ENCODE measurements at places on chromosomes 12 and 14.

DNA sequence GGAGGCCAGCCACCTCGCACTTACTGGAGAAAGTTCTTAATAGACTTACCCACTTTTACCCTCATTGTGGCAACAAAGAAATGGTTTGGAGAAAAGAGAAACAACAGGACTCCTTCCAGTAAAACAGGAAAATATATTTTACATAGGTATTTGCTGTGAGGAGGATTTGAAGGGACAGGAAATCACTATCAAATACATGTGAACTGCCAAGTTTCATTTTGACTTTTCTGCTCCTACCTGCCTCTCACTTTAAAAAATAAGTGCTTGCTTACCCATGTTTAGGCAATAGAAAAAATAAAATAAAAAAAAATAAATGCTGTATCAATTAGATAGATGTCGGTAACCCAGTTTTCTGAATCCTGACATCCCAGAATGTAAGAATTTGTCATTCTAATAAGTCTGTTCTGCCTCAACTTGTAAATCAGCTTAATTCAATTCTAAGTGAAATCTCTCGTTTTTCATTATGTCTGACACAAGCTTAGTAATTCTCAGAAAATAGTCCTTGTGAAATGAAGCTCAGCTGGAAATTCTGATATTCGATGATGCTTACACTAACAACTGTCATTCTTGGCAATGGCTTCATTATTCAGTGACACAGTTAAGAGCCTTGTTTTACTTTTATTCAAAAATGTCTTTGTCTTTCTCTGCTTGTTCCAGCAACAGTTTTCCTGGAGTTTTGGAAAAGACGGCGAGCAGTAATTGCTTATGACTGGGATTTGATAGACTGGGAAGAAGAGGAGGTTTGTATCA, 131.3 kb downstream of the SLC5A8 start:
- no peak for DNase-seq

GRCh38 chr14:69529563-69529962, 45.0 kb downstream of the PLEKHD1 start:
- DNase-seq, result no peak

DNA sequence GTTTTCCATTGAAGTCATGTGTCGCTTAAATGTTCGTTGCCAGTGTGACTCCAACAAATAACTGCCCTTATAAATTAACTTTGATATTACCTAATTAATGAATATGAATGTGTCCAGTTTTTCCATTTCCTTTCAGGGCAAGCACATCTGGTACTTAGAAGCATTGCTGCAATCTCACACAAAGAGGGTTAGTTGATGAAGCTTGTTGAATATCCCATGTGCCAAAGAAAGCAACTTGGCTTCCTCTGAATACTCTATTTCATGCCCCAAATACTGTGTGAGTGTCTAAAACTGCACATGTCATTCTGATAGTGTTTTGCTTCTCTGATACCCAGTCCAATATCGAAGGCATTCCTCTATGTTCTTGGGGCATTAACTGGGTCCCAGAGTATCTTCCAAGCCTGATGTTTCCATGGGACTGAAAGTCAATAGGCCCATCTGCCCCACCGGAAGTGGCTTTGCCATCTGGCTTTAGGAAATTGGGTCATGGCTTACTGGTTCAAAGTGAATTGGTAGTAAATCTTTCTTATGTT, 75.8 kb upstream of the CNTN1 start:
- DNase-seq, result no peak

GRCh38 chr12:109881752-109882151, 1.4 kb upstream of the GLTP start:
- DNase-seq, result no peak

DNA sequence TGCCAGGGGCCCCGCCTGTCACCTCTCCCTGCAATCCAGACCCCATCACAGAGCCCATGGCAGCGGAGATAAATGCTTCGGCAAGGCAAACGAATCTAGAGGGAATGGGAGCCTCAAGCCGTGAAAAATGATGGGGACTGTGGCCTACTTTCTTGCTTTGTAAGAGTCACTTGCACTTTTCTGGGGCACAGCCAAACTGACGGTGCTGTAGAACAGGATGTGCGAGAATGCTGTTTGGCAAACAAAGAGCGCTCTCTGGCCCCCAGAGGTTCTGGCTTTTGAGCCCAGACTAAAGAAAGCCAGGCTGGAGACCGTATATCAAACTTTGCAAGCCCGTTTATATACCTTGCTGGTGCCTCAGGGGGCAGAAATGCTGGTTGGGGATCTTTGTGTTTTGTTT, 108.7 kb downstream of the CACNA1C start:
- DNase-seq, result peak; percentile 91

DNA sequence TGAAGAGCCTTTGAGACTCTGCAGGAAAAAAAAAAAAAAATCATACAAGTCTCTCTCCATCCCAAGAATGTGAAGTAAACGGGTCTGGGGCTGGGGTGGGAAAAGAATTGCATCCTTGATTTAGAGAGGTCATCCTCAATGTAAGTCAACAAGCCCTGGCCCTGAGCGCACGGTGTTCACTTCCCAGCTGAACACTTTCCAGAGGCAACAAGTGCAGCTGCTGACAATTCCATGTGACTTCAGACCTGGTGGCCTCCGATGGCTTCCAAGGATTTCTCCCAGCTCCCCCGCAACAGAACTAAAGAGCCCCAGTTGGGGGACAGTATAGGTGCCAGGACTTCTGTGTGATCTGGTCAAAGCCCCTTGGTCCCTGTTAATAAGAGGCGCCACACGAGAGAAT, 2.4 kb downstream of the RILPL1 start:
- no peak for DNase-seq

DNA sequence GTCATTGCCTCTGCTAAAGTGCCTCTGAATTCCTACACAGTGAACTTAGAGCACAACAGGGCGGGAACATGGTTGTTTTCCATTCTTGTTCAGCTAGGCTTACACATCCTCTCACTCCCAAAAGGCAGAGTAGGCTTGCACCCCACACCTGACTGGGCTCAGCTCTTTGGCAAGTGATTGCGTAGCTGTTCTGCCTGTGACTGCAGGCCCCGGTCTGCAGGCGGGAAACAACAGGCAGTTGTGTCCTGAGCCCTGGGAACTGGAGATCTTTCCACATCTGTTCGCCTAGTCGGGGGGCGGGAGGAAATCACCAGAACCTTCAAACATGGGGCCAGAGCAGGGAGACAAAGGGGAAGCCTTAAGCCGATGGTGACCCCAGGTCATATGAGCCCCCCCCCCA, 274.7 kb downstream of the ZFP36L1 start:
- DNase-seq, result no peak

GRCh38 chr12:102521662-102522277, 41.4 kb upstream of the IGF1 start:
- no peak for DNase-seq

DNA sequence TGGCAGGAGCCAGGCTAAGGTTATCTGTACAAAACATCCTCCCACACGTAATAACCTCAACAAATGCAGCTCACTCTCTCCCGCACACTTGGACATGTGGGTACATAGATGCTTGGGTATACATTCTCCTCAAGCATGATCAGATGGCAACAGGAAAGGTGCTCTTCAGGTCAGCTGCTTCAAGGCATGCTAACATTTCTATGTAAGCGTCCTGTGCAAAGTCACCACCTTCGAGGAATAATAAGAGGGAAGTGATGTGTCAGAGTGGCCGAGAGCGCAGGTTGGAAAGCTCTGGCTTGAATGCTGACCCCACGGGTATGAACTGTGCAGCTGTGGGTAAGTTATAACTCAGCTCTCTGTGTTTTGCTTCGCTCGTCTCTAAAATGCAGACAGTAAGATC, 24.2 kb upstream of the SLC6A12 start:
- DNase-seq, result no peak

- DNase-seq, result no peak
These were observed 9.1 kb downstream of the GSG1 start for GRCh38 chr12:13094367-13094766.

Measured in ascending aorta (tissue), 2 donors.